ENCODE measurements at places on chromosomes 3 and 15. TPM values are rescaled to one million over a fixed set of nuclear protein-coding genes. Genes with fewer than 3 reads are reported as not detected.

The AP3B2 gene
- 19.2 TPM for total RNA-seq

The C3orf70 gene
- total RNA-seq: 1.5 TPM

The FGF12 gene
- 7.6 TPM for total RNA-seq

The MOBP gene
- total RNA-seq: not detected

The KCNAB1 gene
- 0.69 TPM for total RNA-seq

The PTH1R gene
- 1.3 TPM for total RNA-seq

The SETMAR gene
- 14.6 TPM for total RNA-seq

The SLC28A2 gene
- total RNA-seq: not detected

The ARPC4 gene
- 171 TPM for total RNA-seq

The NLGN1 gene
- total RNA-seq: 9.6 TPM

The OR5AC2 gene
- total RNA-seq: not detected

The WDR72 gene
- total RNA-seq: 1.9 TPM

The CPN2 gene
- not detected for total RNA-seq

The PLA2G4F gene
- total RNA-seq: not detected

The NMB gene
- total RNA-seq: 22.0 TPM

The SAMD7 gene
- not detected for total RNA-seq

The KLF15 gene
- 14.0 TPM for total RNA-seq

The PDIA3 gene
- 371 TPM for total RNA-seq

The ZNF35 gene
- total RNA-seq: 20.9 TPM

The KCNMB2 gene
- total RNA-seq: not detected

GRCh38 chr3:73637042-73637441, 12.3 kb upstream of the PDZRN3 start:
- no peak for DNase-seq

GRCh38 chr3:143612541-143612940, 235.7 kb downstream of the SLC9A9 start:
- no peak for DNase-seq

- peak; percentile 38 for DNase-seq
Measured at GRCh38 chr3:114878114-114878839, 268.8 kb downstream of the ZBTB20 start.

GRCh38 chr15:59918994-59919951, 84.8 kb upstream of the FOXB1 start:
- no peak for DNase-seq

DNA sequence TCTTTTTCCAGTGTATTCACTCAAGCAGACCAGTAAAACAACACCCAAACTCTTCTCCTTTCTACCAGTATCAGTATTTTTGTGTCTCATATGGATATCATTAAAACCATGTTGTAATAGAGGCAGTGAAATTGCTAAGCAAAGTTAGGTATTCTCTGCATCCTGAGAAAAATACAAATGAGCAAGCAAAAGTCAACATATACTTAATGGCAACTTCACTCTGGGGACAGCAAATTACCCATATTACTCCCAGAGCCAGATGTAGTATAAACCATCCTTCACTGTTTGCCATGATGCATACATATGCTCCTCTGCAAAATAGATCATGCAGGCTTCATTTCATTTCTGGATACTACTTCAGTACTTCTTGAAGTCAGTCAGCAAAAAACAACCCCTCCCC, 22.1 kb downstream of the UBA5 start:
- no peak for DNase-seq

DNA sequence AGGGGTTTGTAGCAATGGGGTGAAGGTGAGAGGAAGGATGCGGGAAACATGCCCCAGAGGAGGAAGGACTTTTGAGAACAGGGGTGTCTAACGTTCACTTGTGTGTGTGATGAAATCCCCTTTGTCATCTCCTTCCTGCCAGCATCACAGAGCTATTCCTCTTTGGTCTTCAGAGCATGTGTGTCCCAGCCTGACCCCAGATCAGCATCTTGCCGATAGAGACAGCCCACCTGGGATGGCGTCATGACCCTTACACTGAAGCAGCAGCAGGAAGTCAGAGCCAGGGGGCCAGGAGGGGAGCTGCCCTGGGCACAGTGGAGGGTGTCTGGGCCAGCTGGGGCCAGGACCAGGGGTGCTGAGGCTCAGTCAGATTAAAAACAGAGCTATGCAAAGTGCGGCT, 29.9 kb upstream of the GRIP2 start:
- no peak for DNase-seq

DNA sequence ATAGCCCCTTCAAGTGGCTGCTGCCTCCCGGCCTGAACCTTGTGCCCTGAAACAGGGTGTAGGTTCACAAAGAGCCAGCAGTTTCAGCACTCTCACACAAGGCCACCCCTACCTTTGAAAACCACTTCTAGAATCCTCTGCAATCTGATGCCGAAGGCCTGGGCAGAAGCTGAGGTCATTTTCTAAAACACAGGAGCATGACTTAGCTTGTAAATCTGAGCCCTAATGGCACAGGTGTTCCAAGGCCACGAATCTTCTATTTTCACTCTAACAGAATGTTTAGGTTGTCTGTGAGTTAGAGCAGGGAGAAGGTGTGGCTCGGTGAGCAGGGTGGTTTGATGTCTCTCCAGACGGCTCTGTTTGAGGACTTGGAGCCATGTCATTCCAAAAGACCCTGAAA, 62.3 kb downstream of the SYNM start:
- DNase-seq: no peak

DNA sequence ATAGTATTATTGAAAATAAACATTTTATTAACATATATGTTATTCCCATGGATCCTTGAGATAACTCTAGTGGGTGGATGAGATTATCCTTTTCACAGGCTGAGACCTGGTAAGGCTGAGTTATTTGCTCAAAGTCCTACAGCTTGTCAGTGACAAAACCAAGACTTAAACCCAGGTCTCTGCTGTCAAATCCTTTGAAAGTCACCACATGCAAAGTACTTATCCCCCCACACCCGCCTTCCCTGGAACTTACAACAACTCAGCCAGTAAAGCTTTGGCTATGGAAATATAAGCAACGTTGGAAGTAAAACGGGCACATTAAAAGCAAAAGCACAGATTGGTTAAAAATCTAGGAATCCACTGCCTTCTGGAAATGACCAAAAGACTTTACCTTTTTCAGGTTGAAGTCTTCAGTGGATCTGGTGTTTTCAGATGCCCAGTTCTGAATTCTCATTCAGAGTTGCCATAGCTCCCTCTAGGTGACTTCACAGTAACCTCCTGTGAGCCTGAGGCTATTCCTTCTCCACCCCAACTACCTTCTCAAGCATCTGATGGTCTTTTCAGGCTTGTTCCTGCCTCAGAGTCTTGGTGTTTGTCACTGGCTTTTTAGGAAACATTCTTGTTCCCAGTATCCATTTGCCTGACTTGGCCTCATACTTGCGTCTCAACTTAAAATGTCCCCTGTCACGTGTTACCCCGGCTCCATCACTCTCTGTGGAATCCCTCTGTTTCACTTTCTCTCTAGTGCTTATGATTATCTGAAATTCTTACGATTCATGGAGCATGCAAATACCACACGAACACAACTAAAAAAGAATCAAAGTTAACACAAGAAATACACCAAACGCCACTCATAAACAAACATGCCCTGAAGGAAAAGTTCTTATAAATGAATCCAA, 131.2 kb downstream of the MAGI1 start:
- peak; percentile 31 for DNase-seq

DNA sequence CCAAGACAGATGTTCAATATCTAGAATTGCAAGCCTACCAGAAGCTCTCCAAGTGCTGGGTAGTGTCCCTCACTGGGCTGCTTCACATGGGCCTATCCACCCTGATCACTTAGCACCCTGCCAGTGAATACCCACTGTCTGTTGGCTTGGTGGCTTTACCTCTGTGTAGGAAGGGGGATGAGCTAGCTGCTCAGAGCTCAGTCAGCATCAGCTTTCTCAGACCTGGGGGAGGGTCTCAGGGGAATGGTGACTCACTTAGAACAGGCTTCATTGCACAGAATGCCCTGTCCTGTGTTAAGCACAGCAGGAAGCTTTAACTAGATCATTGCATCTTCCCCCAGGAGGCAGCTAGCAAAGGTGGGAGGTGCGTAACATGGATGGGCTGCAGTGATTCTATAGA, 209.8 kb downstream of the PDCD6IP start:
- DNase-seq: peak; percentile 39

GRCh38 chr3:97960993-97961766, 11.1 kb downstream of the RIOX2 start:
- no peak for DNase-seq

DNA sequence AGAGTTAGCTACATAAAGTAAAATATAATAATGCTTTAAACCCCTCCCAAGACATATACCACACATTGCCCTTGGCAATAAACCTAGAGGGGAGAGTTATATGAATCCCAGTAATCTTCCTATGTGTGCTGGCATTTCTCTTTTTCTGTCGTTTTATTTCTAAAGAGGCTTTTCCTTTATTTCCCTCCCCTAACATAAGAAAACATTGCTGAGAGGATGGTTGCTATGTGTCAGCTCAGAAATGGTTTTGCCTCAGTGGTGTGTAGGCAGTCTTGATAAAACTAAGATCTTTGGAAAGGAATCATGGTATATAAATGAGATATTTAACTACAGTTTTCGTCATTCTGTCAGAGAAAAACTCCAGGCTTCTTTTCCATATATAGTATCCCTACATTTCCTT, 30.0 kb downstream of the CCDC191 start:
- no peak for DNase-seq

DNA sequence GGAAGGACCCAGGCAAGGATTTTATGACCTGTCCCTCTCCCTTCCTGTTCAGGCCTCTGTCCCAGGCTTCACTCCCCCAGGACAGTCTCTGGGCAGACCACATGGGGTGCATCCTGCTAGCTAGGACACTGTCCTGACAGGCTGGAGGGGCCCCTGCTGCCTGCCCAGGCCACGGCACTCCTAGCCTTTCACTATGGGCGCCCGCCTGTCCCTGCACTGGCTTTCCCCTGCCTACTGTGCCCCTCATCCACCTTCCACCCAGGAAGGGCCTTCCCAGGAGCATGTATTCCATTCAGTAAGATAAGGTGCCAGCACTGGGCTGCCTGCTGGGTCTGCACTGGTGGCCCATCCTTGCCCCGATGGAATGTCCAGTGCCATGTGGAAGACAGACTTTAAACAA, 145.3 kb downstream of the DNAJB8 start:
- DNase-seq: no peak

DNA sequence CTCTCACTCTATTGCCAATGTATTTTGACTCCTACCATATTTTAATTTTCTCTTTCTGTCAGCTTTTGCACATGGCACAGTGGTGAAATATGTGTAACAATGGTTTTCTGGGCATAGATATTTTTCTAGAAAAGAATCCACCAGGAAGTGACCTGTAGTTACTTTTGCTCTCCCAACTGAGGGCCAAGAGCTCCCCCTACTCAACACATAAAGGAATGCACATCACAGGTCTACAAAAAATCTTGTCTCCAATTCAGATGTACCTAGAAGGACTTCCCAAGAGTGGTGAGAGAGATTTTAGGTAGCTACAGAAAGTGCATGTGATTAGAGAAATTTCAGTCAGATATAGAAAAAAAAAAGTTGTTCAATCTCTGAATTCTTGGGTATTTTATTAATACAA, 15.6 kb downstream of the CPA3 start:
- peak; percentile 72 for DNase-seq

- DNase-seq: peak; percentile 37
Measured at GRCh38 chr15:85793641-85794597, 806 bp downstream of the KLHL25 start.

- DNase-seq: no peak
Measured at GRCh38 chr3:56012721-56013120, 455.5 kb downstream of the ERC2 start.

DNA sequence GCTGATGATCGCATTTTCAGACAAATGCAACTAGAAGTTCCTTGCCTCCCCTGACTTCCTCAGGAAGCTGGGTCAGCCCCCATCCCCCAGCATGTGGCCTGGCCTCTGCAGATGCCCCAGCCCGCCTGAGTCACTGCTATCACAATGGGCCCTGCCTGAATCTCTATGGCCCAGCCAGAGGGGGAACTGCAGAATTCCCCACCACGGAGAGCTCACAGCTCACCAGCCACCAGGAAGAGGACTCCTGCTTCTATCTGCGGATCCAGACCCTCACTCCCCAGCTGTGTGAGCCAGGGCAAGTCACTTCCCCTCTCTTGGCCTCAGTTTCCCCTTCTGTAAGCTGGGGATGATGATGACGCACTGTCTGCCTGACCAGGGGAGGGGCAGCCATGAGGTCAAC, 6.9 kb downstream of the PLXND1 start:
- DNase-seq: peak; percentile 73

- no peak for DNase-seq
Measured at GRCh38 chr3:12347301-12347700, 58.4 kb downstream of the PPARG start.

All from GM23338 (cell line).